Activated CD4-positive, alpha-beta memory T cell treated with anti-CD3 and anti-CD28 coated beads, Interleukin-2, amount 10 ng/mL, durations not matched to agents 7 days and 5 days (primary cell): ENCODE measurements at places on chromosomes 16 and 17.

- H3K27ac ChIP-seq, result no peak overlapping the region
- H3K27me3 ChIP-seq, result peaks cover 16% of the 10 kb centered on the region
- no peaks in the 10 kb centered on the region for H3K4me1 ChIP-seq
- DNase-seq, result no peak
These were observed 9.3 kb upstream of the IRX5 start for GRCh38 chr16:54921206-54921824.

- peaks cover 4% of the 10 kb centered on the region for H3K27me3 ChIP-seq
- H3K4me3 ChIP-seq, result no peak overlapping the region
- H3K36me3 ChIP-seq, result no peaks in the 10 kb centered on the region
- no peaks in the 10 kb centered on the region for H3K4me1 ChIP-seq
- no peak for DNase-seq
These were observed 50.5 kb downstream of the JPH3 start for GRCh38 chr16:87652799-87653198.

DNA sequence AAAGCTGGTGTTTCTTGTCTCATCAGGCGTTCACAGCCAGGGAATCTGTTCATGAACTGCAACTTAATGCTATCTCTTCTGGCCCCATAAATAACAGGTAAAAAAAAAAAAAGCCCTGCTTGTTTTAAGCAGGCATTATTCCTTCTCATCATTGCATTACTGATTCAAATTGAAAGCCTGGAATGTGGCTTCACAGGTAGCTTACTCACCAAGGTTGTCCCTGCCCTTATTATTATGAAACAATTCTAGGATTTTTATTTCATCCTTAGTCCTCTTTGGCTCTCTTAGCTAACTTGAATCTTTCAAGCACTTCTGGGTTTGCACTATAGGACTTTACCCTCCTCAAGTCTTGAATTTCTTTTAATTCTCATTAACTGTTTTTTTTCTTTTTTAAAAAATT is 113.3 kb downstream of the CNTNAP4 start:
- no peak overlapping the region for H3K4me3 ChIP-seq
- DNase-seq, result no peak
- H3K27me3 ChIP-seq, result no peaks in the 10 kb centered on the region
- H3K4me1 ChIP-seq, result no peaks in the 10 kb centered on the region
- no peak overlapping the region for H3K27ac ChIP-seq
- no peaks in the 10 kb centered on the region for H3K36me3 ChIP-seq

GRCh38 chr17:27502526-27503324 is 46.5 kb downstream of the KSR1 start:
- DNase-seq, result no peak
- H3K4me1 ChIP-seq, result peaks cover 3% of the 10 kb centered on the region
- H3K4me3 ChIP-seq, result no peak overlapping the region
- H3K27me3 ChIP-seq, result no peaks in the 10 kb centered on the region

GRCh38 chr16:79172976-79173500 is 427.5 kb downstream of the MAF start:
- peaks cover 19% of the 10 kb centered on the region for H3K4me1 ChIP-seq
- no peak overlapping the region for H3K27ac ChIP-seq
- no peak for DNase-seq

GRCh38 chr17:73690676-73691075 is 46.4 kb upstream of the SDK2 start:
- H3K4me3 ChIP-seq, result no peak overlapping the region
- H3K27me3 ChIP-seq, result peaks cover 2% of the 10 kb centered on the region
- no peak overlapping the region for H3K27ac ChIP-seq
- no peaks in the 10 kb centered on the region for H3K4me1 ChIP-seq

DNA sequence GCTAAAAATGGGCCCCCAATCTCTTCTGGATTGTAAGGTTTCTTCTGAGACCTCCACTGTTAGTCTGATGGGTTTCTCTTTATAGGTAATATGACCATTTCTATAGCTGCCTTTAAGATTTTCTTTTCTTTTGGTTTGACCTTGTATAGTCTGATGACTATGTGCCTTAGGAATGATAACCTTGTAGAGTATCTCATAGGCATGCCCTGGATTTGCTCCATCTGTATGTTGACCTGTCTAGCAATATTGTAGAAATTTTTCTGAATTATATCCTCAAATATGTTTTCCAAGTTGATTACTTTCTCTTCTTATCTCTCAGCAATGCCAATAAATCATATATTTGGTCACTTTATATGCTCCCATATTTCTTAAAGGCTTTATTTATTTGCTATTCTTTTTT is 1403.8 kb upstream of the GOT2 start:
- no peak overlapping the region for H3K27ac ChIP-seq
- no peak overlapping the region for H3K4me3 ChIP-seq
- H3K36me3 ChIP-seq, result no peaks in the 10 kb centered on the region
- H3K4me1 ChIP-seq, result no peaks in the 10 kb centered on the region
- no peaks in the 10 kb centered on the region for H3K27me3 ChIP-seq
- no peak for DNase-seq

- peaks cover 4% of the 10 kb centered on the region for H3K4me1 ChIP-seq
- H3K27me3 ChIP-seq, result no peaks in the 10 kb centered on the region
- peaks cover 7% of the 10 kb centered on the region for H3K36me3 ChIP-seq
- no peak overlapping the region for H3K27ac ChIP-seq
- DNase-seq, result no peak
These were observed 42.8 kb downstream of the SPOP start for GRCh38 chr17:49635121-49635520.

GRCh38 chr17:51709694-51710633 is 448.6 kb downstream of the CA10 start:
- no peaks in the 10 kb centered on the region for H3K27me3 ChIP-seq
- H3K27ac ChIP-seq, result no peak overlapping the region
- H3K4me3 ChIP-seq, result no peak overlapping the region
- DNase-seq, result no peak
- no peaks in the 10 kb centered on the region for H3K4me1 ChIP-seq
- H3K36me3 ChIP-seq, result no peaks in the 10 kb centered on the region

GRCh38 chr16:59997706-59998105 is 1263.6 kb upstream of the GOT2 start:
- no peaks in the 10 kb centered on the region for H3K36me3 ChIP-seq
- no peak overlapping the region for H3K27ac ChIP-seq
- H3K4me1 ChIP-seq, result no peaks in the 10 kb centered on the region
- H3K27me3 ChIP-seq, result no peaks in the 10 kb centered on the region
- H3K4me3 ChIP-seq, result no peak overlapping the region
- DNase-seq, result no peak

- peak overlapping the region; percentile 21 for H3K4me3 ChIP-seq
- H3K27ac ChIP-seq, result peak overlapping the region; percentile 16
- peaks cover 4% of the 10 kb centered on the region for H3K4me1 ChIP-seq
- peaks cover 65% of the 10 kb centered on the region for H3K27me3 ChIP-seq
- peaks cover 5% of the 10 kb centered on the region for H3K36me3 ChIP-seq
These were observed 1.2 kb upstream of the CBLN1 start for GRCh38 chr16:49282690-49283375.
